Stimulated activated CD8-positive, alpha-beta memory T cell treated with anti-CD3 and anti-CD28 coated beads, Interleukin-4, amount 100 ng/mL, for 4 hours (primary cell): ENCODE measurements at places on chromosomes 11 and 22.

DNA sequence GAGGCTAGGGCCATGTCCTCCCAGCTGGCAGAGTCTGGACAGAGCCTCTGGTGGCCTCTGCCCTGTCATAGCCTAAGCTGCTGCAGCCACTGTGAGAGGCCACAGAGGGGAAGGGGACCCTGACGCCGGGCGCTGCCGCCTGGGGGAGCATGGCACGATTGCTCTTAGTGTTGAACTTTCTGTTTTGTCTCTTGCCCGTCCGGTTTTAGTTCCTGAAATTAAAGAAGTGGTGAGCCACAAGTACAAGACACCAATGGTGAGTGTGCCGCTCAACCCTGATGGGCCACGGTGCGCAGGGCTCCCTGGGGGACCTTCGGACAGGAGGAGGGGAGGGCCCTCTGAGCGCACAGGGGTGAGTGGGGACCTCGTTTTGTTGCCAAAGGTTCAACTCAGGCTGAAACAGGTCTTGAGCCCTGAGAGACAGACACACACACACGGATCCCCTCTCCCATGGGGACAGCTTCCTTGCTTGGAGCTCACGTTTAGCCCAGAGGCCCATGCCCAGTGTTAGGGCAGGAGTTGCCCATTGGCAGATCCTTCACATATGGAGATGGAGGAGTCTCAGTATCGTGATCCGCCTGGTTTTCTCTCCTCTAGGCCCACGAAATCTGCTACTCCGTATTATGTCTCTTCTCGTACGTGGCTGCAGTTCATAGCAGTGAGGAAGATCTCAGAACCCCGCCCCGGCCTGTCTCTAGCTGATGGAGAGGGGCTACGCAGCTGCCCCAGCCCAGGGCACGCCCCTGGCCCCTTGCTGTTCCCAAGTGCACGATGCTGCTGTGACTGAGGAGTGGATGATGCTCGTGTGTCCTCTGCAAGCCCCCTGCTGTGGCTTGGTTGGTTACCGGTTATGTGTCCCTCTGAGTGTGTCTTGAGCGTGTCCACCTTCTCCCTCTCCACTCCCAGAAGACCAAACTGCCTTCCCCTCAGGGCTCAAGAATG lies 23.8 kb downstream of the MYBPC3 start:
- DNase-seq, result no peak

- DNase-seq, result no peak
These were observed 17.6 kb downstream of the DDB1 start for GRCh38 chr11:61315260-61315659.

GRCh38 chr11:6674219-6674597 lies 8.9 kb downstream of the MRPL17 start:
- no peak for DNase-seq

- DNase-seq, result no peak
These were observed 4.8 kb downstream of the SDF2L1 start for GRCh38 chr22:21646608-21647590.

- DNase-seq, result no peak
These were observed 70.9 kb downstream of the ZBTB44 start for GRCh38 chr11:130243816-130244215.

GRCh38 chr11:77086521-77087472 lies 15.8 kb upstream of the OMP start:
- DNase-seq, result no peak

DNA sequence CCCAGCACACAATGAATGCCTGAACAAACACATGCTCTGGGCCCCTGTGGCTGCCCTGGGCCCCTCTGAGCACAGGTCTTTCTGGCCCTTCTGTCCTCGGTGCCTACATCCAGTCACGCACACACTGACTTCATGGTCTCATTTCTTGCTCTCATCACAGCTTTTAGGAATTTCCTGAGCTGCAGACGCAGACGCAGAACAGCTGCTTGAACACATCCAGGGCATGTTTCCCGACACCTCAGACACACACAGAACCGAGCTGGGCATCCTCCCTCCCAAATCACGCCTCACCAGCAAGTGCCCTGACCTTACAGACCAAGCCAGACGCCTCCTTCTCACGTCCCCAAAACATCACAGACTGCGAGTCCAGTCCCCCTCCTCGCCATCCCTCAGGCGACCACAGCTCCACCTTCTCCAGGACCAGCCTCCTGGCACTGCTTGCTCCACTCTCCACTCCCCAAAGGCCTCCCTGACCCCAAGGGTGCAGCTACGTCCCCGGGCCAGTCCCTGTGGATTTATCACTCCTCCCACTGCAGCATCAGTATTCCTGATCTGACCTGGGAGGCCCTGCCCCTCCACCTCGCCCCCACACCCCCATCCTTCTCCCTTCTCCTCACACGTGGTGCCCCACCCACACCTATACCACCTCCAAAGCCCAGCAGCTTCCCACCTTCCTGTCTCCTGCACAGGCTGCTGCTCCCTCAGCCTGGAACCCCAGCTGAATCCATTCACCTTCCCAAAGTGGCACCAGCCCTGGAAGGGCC lies 12.9 kb downstream of the SIRT3 start:
- no peak for DNase-seq

- no peak for DNase-seq
These were observed 29.0 kb downstream of the NUP50 start for GRCh38 chr22:45192701-45193187.

GRCh38 chr11:71342951-71343827 lies 90.8 kb upstream of the SHANK2 start:
- no peak for DNase-seq

- DNase-seq, result no peak
These were observed 20.7 kb upstream of the NAV2 start for GRCh38 chr11:19691815-19692500.

DNA sequence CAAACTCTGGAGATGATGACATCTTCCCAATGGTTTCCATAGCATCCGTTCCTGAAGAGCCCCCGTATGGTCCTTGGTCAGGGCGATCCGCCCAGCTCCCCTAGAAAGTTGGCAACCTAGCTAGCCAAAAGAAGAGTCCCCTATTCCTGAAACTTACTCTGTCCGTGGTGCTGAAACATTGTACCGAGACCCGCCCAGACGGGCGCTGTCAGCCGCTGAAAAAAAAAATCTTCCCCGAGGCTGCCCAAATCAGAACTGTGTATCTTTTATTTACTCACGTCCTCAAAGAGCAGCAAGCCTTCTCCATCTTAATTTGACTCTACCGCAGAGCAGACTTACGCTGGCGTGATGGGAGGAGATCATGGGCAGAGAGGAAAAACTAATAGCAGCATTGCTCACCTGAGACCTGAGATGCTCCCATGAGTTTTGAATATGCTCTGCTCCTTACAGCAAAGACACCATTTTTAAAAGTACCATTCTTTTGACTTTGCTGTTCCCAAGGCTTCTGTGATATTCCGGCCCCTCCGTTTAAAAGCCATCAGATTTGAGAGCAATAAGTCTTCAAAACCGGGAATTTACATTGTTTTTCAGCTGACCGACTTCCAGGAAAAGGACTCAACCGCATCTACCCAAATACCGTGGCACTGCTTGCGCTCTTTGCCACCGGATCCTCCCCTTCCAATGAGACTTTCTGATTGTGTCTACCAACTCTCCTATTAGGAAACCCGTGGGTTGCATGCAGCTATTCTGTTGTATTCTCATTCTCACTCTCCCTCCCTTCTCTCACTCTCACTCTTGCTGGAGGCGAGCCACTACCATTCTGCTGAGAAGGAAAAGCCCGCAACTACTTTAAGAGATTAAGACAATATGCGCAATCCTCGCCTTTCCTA lies at the start of gene SLC17A6:
SLC17A6 (plus strand) TSS at position 786 of the 890 bp plus-strand sequence. CDS start 153 bp downstream, outside the sequence.
- no peak for DNase-seq

DNA sequence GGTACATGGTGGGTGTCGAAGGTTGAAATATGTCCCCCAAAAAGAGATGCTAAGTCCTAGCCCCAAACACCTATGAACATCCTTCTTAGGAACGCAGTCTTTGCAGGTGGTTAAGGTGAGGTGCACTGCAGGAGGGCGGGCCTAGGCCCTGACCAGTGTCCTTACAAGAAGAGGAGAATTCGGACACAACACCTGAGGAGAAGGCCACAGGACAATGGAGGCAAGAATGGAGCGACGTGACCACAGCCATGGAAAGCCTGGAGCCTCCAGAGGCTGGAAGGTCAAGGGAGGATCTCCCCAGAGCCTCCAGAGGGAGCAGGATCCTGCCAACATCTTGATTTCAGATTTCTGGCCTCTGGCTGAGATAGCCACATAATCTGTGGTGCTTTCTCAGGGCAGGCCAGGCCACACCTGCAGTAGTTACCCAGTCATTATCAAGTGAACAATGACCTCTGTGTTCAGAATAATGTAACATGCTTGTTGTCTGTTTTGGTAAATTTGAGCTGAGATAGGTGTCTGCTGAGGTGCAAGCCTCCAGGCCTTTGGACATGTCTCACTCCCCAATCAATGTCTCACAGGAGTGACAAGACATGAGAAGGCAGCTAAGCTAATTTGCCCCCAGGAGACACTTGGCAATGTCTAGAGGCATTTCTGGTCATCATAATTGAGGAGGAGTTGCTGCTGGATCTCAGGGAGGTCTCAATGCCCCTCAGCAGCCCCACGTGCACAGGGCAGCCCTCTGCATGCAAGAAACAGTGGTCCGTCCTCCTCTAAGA lies 498.9 kb downstream of the BRD1 start:
- DNase-seq, result no peak

GRCh38 chr11:84408946-84409411 lies 1122.8 kb upstream of the CCDC90B start:
- no peak for DNase-seq

- DNase-seq, result no peak
These were observed 30.4 kb downstream of the SHANK3 start for GRCh38 chr22:50702821-50703725.

GRCh38 chr11:62708793-62709192 lies 1.3 kb downstream of the GNG3 start:
- DNase-seq, result peak; percentile 19

- DNase-seq, result no peak
These were observed 2.1 kb downstream of the OR8D1 start for GRCh38 chr11:124311670-124312069.

DNA sequence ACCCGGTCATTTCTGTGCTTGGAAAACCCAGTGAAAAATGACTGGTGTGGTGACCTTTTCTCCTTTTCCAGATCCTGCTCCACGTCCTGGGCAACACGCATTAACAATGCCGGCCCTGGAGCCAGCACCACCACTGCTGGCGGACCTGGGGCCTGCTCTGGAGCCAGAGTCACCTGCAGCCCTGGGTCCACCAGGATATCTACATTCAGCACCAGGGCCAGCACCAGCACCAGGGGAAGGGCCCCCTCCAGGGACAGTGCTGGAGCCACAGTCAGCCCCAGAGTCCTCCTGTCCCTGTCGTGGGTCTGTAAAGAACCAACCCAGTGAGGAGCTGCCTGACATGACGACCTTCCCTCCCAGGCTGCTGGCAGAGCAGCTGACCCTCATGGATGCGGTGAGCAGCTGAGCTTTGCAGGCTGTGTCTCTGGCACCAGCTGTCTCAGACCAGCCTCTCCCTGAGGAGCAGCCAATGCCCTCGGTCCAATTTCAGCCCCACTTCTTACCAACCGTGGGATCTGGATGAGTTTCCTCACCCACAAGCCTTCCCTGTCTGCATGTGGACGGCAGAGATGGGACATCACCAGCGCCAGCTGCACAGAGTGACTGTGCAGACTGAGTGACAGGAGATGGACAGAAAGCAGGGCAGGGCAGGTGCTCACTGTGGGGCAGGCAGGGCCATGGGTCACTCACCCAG lies 1.9 kb downstream of the RGL4 start:
- no peak for DNase-seq

GRCh38 chr11:18567081-18567480 lies 21.5 kb downstream of the UEVLD start:
- no peak for DNase-seq

DNA sequence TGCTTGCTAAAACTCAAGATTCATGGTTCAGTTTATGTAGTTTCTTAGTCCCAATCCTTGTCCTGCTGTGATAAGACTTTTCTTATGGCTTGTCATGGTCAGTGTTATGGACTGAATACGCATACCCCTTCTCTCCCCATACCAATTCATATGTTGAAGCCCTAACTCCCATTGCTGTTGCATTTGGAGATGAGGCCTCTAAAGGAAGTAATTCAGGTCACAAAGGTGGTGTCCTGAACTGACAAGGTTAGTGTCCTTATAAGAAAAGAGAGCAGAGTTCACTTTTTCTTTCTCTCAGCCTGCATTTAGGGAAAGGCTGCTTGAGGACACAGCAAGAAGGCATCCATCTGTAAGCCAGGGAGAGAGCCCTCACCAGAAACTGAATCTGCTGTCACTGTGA lies 618.2 kb downstream of the LRRC4C start:
- DNase-seq, result no peak

DNA sequence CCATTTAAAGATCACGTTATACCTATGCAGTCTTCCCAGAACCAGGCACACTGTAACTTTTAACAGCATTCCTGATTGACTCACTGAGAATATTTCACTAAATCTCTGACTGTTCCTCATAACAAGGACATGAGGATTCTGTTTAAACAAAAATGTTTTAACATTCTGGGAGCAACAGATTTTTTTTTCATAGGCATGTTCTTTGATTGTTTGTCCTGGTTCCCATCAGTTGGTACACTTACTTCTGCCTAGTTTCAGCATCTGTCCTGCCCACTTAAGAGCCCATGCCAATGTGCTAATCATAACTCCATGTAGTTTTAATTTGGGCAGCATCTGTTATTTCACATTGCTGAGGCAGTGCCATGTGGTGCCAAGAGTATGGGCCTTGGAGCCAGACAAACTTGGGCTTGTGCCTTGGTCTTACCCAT lies 138.5 kb upstream of the CTSC start:
- DNase-seq, result no peak

GRCh38 chr11:35126000-35126878 lies 12.7 kb upstream of the CD44 start:
- no peak for DNase-seq

- DNase-seq, result no peak
These were observed 45.5 kb downstream of the ENDOD1 start for GRCh38 chr11:95135155-95135554.

DNA sequence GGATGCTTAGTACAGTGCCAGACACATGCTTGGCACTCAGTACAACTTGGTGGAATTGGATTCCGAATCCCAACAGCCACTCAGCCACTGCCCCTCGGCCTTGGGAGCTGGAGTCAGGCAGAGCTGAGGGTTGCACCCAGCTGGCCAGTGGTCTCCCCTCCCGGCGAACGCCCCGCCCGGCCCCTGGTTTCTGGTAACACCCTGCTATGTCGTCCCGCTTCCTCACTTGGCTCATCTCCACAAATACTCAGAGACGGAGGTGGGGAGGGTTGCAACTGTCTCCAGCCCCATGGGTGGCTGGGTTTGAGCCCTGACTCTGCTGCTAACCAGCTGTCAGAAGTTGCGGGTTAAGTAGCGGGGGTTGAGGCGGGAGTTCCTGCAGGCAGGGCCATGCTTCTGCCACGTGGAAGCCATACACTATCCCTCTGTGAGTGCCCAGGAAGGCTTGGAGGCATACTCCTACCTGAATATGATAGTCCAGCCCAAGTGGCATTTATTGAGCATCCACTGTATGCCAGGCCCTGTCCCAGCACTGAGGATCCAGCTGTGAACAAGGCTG lies 67.1 kb downstream of the GRIK4 start:
- no peak for DNase-seq

- DNase-seq, result peak; percentile 20
These were observed 23.1 kb downstream of the MICAL3 start for GRCh38 chr22:18001040-18001893.
